ENCODE measurements at places on chromosomes 1 and 21.

GRCh38 chr1:198040880-198041279 is 115.9 kb upstream of the NEK7 start:
- DNase-seq = no peak

- no peak for DNase-seq
These were observed 86.1 kb downstream of the BACH1 start for GRCh38 chr21:29384683-29385359.

DNA sequence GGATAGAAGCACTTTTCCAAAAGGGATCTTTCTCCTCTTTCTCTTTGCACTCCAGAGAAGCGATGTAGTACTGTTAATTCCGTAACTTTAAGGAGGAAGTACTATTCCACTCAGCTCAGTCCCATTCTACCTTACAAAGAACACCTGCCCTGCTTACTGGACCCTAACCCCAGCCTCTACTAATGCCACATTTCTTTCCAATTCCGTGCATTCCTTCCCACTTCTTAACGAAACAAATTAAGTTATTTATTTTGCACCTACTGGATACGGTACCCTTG is 511 bp downstream of the NDC1 start:
- DNase-seq = peak; percentile 8

GRCh38 chr1:77990629-77991204 is 11.8 kb upstream of the FUBP1 start:
- no peak for DNase-seq

- no peak for DNase-seq
These were observed 56.2 kb downstream of the PEX14 start for GRCh38 chr1:10530756-10531495.

- DNase-seq = no peak
These were observed 2.0 kb downstream of the GRHL3 start for GRCh38 chr1:24321126-24321525.

- no peak for DNase-seq
These were observed 77.2 kb downstream of the POFUT2 start for GRCh38 chr21:45210461-45210983.

- DNase-seq = no peak
These were observed 77.5 kb downstream of the PUM1 start for GRCh38 chr1:30988045-30988444.

DNA sequence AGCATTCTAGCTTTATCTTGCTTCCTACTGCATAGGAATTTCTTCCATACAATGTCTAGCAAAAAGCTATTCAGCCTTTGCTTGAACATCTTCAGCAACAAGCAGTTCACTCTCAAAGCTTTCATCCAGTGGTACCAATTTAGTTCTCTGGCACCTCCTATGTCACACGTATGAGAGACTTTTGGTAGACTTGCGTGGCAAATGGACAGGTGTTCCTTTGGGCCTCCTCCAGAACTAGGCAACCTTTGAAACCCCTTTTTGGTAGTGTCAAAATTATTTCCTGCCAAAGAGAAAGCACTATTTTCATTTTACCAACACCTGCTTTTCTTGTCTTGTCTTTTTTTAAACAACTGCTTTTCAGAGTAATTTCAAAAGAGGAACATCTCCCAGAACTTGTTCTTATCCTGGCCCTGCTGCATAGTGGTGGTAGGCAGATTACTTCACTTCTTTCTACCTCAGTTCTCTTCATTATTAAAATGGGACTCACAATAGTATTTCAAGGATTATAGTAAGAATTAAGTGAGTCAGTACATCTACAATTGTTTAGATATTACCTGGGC is 122.4 kb downstream of the MAST2 start:
- no peak for DNase-seq

- no peak for DNase-seq
These were observed 5.3 kb downstream of the TRAF3IP3 start for GRCh38 chr1:209761011-209761635.

- DNase-seq = no peak
These were observed 21.9 kb upstream of the NEK2 start for GRCh38 chr1:211697356-211697755.

- DNase-seq = no peak
These were observed 238.5 kb downstream of the PTGER3 start for GRCh38 chr1:70809069-70809468.

GRCh38 chr1:119602169-119602568 is 45.9 kb downstream of the ZNF697 start:
- no peak for DNase-seq

DNA sequence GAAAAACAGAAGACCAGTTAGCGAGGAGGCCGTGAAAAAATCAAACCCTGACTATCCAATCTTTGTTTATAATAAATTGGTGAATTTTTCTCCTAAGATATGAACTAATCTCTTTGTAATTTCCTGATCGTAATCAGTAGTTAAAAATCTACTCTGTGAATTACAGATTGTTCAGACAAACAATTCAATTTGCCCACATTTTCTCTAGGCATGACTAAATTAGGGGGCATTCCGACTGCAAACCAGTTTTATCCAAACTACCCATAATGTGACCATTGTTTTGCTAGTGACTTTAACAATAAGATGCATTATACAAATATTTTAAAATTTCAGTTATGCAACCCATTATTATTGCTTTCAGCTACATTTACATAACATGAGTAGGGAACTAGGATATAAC is 546.9 kb upstream of the ADAMTS5 start:
- peak; percentile 51 for DNase-seq

DNA sequence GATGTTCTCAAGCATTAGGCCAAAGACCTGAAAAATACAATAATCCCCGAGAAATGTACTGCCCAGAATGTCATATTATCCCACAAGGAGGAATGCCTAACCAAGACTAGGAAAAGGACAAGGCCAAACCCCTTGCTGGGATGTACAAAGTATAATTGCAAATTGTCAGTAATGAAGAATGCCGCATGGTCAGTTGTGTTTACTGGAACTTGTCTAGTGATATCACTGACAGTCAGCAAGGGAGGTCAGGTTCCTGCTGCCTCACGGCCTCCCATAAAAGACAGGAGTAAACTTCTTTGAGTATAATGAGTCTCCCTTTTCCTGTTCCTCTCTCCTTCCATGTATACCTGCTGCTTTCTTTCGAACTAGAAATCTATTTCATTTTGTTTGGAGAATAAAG is 222.8 kb downstream of the RHOU start:
- DNase-seq = no peak

GRCh38 chr1:2393471-2393877 is 1.8 kb downstream of the RER1 start:
- DNase-seq = no peak

DNA sequence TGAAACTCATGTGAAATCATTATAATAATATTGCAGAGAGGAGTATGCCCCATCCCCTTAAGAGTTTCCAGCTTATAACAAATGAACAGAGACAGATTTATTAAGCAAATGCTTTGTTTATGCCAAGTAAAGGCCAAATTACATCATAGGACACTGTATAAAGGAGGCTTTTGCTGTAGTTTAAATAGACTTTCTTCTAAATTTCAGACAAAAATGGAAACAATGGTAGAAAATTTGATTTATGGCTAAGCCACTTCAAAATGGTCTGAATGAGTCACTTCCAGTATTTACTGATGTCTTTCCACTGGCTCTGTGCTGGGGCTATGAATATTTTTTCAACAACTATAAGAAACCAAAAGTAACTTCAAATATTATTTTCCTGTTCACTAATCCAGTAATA is 81.1 kb upstream of the ST6GALNAC5 start:
- no peak for DNase-seq

- no peak for DNase-seq
These were observed 3.7 kb downstream of the FASLG start for GRCh38 chr1:172662464-172663109.

DNA sequence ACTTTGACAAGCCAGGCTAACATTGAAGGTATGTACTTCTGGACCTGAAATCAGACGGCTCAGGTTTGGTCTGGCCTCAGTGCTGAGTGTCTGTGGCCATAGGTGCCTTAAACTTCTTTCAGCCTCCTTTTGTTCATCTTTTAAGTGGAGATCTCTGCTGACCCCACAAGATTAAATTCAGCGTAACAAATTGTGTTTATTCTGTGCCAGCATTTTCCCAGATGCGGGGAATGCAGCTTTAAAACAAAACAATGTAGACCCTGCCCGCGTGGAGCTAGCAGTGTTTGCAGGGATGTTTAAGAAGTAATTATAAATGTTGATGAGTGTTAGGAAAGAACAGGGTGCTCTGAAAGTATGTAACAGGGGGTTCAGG is 923 bp downstream of the CAP1 start:
- no peak for DNase-seq
